Fibroblast of mammary gland (primary cell): ENCODE measurements at places on chromosomes 2 and 18.

GRCh38 chr2:7953195-7953594, 728.7 kb upstream of the ID2 start:
- no peak for DNase-seq

- peak; percentile 90 for DNase-seq
Observed at GRCh38 chr2:108268001-108268400, 20.7 kb upstream of the SULT1C2 start.

- no peak for DNase-seq
Observed at GRCh38 chr2:109712123-109712449, 82.0 kb upstream of the RGPD5 start.

GRCh38 chr2:188142636-188143295, 148.9 kb upstream of the GULP1 start:
- peak; percentile 56 for DNase-seq

DNA sequence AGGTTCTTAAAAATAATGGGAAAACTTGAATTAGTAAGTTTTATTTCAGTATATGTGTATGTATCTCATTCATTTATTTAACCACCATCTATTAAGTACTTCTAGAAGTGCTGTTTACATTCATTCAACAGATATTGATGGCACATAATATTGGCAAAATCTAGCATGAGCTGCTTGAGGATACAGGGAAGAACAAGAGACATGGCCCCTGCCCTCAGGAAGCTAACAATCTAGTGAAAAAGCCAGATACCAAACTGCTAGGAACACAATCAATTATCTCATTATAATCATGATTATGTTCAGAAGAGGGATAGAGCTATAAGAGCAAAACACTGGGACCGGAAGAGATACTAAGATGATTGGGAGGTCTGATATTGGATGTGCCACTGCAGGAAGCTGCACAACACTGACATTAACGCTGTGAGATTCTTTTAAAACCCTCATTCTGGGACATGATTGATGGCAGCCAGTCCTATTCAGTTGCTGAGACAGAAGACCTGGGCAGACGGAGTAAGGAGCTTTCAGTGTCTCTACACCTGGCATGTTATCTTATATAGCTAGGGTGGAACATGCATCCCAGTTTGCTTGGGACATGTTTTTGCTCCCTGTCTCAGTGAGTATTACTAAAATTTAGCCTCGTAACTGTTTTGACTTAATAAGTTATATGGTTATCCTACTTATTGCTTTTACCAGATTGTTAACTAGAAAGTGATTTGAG, 314.1 kb downstream of the STK39 start:
- no peak for DNase-seq

DNA sequence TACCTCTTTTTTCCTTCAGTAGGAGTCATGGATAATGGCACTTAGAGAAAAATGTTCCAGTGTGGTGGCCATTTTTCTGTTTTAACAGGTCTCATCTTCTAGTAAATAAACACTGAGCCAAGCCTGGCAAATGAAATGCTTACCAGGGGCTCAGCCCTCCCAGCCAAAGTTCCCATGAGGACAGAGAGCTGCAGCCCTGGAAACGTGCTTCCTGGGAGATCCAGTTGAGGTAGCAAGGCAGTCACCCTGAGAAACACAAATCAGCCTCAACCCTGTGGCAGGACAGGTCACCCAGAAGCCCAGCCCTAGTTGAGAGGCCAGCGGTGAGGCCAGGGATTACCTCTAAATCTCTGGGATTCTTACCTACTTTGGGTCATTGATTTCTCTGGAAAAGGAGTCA, 140.1 kb downstream of the LNPK start:
- DNase-seq = no peak
